ENCODE measurements at places on chromosomes 4 and X.
A peak's percentile ranks its signal among the peaks of the same experiment; 100 is the strongest.

GRCh38 chr4:72451349-72451748 lies 117.7 kb downstream of the ADAMTS3 start:
- DNase-seq: no peak

GRCh38 chr4:77827343-77827742 lies 8.2 kb upstream of the CNOT6L start:
- DNase-seq: no peak

GRCh38 chrX:97267396-97268181 lies 383.9 kb downstream of the RPA4 start:
- DNase-seq: peak; percentile 39

DNA sequence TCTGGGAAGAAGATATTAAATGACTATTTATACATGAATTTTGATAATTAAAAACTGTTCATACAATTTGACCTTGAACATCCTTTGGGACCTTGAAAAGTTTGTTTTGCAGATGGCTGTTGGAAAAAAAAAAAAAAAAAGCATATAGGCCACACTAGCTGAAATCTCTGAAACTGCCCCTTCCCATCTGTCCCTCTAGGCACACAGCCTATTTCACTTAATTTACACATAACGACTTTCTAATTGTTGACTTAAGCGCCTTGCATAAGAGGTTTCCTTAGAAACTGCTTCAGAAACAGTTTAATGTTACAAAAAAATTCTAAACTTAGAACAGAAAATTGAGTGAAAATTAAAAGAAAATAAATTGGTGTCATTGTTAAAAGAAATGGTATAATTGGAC lies 131.0 kb downstream of the COX18 start:
- no peak for DNase-seq

GRCh38 chr4:42609051-42609450 lies 47.9 kb downstream of the ATP8A1 start:
- no peak for DNase-seq

- no peak for DNase-seq
These were observed 195.9 kb downstream of the MGST2 start for GRCh38 chr4:139861471-139861870.

DNA sequence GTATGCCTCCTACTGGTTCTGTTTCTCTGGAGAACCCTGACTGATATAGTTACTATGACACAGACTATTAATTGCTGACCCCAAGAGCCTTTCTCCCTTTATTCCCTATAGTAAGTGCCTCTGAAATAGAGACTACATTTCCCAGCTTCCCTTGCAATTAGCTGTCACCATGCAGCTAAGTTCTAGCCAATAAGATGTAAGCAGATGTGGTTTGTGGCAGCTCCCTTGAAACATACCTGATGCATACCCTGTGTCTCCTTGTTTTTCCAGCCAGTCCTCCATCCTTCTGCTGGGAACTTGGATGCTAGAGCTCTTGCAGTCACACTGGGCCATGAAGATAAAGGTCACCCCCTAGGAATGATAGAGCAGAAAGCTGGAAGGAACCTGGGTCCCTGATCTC lies 9.7 kb upstream of the TMEM165 start:
- DNase-seq: peak; percentile 69

- no peak for DNase-seq
These were observed 67.7 kb upstream of the LRPAP1 start for GRCh38 chr4:3599951-3600350.

DNA sequence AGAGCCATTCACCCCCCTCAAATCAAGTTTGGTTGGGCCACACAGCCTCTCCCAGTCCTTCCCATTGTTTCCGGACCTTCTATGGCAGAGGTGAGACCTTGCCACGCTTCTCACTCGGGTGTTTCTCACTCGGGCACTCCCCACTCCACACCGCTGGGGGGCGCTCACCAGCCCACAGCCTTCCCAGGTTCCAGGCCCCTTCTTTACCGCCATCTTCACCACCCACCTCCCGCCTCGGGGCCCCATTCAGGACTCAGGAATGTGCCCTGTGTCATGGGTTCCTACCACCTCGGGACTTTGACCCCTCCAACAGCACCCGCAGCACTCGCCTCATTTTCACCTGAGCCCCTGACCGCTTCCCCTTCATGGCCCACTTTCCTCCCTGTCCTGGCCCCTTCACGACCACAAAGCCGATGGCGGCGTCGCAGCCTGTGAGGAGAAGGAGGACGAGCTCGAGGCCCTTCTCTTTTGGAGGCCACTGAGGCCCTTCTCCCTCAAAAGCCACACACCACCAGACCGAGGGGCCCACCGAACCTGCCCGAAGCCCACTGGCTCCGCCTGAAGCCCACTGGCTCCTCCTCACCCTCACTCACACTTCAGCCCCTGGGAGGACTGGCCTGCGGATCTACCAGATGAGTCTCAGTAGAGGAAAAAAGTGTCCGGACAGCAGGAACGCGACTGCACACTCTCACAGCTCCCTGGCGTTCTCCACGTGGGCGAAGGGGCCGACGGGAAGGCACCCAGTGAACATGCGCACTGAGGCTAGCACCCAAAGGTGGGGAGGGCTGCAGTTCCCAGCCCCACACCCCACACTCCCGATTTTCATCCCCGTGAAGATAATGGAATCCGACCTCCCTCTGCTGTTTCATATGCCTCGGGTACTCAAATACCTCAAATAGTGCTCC lies at the start of gene PAGE1:
Gene PAGE1, minus strand, starts transcription at position 709 of the 905 bp plus-strand sequence. CDS start 1,214 bp downstream, outside the sequence.
- no peak for DNase-seq

DNA sequence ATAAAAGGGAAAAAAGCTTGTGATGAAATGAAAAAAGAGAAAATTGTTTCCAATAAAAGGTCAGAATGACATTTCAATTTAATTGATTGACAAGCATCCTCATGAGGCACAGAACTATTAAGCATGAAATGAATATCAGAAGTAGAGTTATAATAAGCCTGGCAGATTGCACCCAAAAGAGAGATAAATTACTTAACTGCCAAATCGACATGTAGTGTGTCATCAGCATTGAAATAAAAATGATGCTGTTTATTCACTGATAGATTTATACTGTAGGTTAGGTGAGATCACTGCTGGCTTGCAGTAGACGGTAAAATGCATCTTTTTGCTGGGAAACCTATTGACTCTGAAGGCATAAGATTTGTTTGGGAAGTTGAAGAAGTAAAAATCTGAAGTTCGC lies 507.2 kb downstream of the FSTL5 start:
- no peak for DNase-seq

- DNase-seq: no peak
These were observed 734.1 kb upstream of the TENM3 start for GRCh38 chr4:181509073-181509472.

- DNase-seq: no peak
These were observed 230.2 kb downstream of the MID1 start for GRCh38 chrX:10390187-10390586.

- DNase-seq: no peak
These were observed 14.6 kb downstream of the ZNF718 start for GRCh38 chr4:138935-139334.

- no peak for DNase-seq
These were observed 22.4 kb downstream of the HPRT1 start for GRCh38 chrX:134482371-134482770.

DNA sequence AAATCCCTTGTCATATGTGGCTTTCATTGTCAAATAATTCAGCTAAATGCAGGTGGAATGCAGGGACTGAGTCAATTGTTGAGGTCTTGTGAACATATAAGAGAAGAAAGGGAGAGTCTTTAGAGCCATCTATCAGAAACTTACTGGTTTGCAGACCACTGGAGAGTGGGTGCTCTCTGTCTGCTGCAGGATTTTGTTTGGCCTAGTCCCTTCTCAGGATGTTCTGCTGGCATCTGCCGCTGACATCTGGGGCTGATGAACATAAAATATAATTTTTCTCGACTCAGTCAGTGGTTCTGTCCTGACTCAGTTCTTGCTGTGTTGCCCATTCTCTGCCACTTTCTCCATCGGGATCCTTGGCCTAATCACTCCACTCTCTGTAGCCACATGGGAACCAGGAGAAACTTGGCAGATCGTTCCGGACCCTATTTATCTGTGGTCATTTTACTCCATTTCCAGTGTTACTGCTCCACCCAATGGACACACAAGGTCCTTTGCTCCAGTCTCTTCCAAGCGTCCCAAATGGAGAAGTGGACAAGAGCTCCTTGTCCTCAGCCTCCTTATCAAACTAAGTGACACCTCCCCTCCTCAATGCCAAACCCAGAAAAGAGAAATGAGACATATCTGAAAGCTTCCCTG lies 436.2 kb downstream of the FAT4 start:
- DNase-seq: peak; percentile 85

- DNase-seq: no peak
These were observed 54.1 kb upstream of the VEGFD start for GRCh38 chrX:15438332-15438731.

DNA sequence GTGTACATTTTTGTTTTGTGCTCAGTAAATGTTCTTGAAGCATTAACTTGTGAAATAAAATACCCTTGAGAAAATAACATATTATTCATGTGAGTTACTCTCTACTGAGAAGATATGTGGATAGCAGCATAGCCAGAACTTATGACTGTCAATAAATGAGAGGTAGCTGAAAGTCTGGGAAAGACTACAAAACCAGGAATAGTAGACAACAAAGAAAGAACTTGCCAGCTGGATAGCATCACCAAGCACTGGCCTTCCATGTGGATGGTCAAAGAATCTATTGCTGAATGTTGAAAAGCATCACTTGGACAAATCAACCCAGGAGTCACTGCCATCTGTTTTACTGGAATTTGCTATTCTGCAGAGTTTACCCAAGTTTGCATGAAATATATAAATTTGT lies 650.0 kb upstream of the HTR2C start:
- DNase-seq: no peak

DNA sequence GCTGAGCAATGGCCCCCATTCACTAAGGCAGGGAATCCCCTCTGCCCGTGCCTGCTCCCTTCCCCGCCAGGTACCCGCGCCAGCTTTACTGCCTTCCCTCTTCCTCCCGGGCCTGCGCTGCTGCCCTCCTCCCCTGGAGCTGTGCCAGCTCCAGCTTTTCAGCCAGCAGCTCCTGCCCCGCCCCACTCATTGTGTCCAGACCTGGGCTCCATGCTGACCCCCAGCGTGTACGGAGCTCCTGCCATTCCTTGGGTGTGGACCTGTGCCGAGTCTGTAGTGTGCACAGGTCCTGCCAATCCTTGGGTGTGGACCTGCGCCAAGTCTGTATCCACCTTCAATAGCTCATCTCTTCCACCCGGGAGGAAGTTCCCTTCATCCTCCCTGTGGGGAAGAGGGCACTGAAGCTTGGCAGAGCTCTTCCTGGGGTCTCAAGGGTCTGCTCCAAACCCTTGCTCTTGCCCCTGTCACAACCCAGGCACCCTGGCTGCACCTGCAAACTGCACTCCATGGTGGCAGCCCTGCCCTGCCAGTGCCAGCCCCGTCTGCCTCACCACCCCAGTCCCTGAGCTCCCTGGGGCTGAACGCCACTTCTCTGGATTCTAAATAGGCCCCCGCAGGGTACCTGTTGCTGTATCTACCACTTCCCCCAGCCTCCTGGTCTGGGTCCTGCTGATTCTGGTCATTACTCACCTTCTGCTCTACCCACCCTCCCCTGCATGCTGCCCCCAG lies 63.9 kb downstream of the TRMT44 start:
- no peak for DNase-seq

- DNase-seq: no peak
These were observed 97.0 kb downstream of the SOWAHB start for GRCh38 chr4:76800902-76801301.

GRCh38 chr4:56400560-56400959 lies 13.3 kb upstream of the AASDH start:
- DNase-seq: no peak

DNA sequence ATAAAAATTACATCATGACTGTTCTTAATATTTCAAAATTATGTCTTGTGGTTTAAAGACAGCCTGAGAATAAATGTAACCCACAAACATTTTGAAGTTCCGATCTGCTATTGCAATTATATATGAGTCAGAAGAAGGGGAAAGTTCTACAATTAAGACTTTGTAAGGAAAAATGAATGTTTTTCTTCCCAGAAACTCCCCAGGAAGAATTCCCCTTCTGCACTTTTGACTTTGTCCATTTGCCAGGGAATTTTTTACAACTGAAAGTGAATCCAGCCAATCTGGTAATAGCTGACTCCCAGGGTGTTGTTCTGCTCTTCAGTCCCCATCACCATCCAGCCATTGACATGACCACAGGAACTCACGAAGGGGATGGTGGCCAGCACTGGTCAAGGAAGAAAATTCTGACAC lies 61.6 kb upstream of the NOCT start:
- DNase-seq: peak; percentile 94

DNA sequence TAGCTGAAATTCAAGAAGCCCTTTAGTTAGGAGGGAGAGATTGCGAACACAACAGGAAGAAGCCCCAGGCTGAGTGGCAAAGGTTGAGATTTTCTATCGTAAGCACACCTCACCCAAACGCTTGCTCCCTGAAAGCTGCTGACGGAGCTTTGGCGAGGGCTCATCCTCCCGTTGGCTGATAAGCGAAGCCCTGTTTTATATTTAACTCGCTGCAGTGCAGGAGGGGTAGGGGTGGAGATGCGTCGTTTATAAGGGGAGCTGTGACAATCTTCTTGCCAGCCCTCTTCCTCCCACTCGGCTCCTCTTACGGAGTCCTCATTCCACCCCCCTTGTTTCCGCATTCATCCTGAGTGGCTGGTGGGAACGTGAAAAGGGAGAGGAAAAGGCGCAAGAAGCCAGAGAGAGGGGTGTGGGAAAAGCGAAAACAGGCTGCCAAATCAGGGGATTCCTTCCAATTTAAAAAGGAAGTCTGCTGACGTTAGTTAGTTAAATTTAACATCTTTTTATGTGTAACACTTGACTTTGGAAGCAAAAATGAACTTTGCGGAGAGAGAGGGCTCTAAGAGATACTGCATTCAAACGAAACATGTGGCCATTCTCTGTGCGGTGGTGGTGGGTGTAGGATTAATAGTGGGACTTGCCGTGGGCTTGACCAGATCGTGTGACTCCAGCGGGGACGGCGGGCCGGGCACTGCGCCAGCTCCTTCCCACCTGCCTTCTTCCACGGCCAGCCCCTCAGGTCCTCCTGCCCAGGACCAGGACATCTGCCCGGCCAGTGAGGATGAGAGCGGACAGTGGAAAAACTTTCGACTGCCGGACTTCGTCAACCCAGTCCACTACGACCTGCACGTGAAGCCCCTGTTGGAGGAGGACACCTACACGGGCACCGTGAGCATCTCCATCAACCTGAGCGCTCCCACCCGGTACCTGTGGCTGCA lies at the start of gene ENPEP:
Gene ENPEP, plus strand, starts transcription at position 275 of the 938 bp plus-strand sequence. Its CDS starts 260 bp downstream, at position 535.
- peak; percentile 58 for DNase-seq

- DNase-seq: no peak
These were observed 128.1 kb downstream of the MFAP3L start for GRCh38 chr4:169898095-169898494.

DNA sequence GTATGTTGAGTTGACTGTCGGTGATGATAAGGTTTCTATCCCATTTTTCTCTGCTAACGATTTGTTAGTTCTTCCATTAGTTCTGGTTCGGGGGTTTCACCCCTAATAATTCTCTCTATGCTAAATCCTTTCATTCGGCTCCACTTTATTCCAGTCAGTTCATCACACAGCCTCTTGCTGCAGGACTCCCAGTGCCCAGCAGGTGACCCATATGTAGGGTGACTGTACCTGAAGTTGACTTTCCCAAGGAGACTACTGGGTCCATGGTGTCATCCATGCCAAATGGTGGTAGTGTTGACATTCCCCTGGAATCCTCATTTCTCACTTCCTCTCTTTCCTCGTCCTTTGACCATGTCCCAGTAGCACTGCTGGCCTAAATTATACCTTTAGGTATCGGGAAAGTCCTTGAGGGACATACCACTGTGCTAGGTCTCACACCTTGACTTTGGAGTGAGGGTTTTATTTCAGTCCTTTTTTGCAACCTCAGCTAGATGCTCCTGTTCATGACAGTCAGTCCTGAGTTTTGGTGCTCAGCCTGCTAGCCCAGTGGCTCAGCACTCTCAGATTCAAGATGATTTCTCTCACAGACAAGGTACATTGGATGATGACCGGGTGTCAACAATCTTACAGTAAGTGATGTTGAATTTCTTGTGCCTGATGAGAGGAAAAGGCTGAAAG lies 105.1 kb upstream of the ARHGAP24 start:
- no peak for DNase-seq

GRCh38 chr4:7295197-7295910 lies 103.0 kb downstream of the SORCS2 start:
- no peak for DNase-seq

All from choroid plexus epithelial cell (primary cell).